ENCODE measurements at places on chromosomes 1 and 21.
A peak's percentile ranks its signal among the peaks of the same experiment; 100 is the strongest.

DNA sequence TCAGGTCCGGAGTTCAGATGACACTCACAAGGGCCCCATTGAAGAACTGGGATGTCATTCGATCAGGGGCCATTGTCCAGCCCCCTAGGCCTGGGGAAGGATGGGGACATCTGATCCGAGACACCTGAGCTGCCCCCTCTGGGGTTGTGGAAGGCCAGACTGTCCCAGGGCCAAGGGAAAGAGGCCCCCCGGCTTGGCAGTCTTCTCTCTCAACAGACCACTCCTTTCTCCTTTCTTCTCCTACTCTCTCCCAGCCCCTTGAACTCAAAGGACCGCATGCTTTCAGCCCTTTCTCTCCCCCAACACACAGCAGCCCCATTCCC, 1.1 kb downstream of the S100A1 start:
- no peak for DNase-seq

DNA sequence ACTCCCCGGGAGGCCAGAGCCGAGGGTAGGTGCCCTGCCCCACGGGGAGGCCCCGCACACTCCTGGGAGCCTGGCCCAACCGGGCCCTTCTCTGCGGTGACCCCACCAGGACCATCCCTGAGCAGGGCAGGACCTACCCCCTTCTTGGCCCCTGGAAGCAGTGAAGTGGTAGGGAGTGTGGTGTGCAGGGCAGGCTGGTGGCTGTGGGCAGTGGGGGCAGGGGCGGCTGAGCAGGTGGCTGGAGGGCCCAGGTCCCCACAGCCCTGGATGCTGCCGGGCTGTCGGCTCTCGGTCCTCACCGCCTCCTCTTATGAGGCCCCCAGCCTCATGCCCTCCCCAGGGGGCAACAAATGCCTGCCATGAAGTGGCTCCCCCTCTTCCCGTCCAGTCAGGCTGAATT, 19.5 kb downstream of the PLCH2 start:
- DNase-seq, result no peak

DNA sequence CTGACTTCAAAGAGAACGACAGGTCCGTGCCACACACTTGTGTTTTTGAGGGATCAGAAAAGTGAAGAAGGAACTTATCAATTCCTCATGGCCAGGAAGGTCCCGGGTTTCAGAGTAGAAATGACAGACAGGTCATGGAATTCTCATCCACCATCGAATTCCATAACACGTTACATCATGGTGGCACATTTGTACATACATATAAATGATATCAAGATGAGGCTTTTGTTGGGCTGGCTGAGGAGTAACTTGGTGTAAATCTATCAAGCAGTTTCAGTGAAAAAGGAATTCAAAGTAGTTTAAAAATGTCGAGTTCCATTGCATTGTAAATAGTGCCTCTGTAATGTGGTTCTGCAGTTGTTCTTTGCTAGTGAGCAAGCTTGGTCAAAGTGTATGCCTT, 22.9 kb upstream of the GNPAT start:
- no peak for DNase-seq

DNA sequence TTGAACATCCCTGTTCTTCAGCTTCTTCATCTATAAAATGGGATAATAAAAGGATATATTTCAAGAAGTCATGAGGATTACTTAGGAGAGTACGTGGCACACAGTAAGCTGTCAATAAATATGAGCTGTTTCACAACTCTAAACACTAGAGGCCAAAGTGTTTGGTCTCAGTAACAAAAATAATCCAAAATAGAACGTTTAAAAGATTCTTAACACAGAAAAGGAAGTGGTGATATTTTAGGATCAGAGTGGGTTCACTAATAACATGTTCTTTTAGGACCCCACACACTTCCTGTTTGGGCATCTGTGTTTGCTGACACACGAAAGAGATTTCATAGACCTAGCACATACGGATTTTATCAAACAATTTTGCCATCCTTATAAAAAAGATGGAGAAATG, 32.9 kb downstream of the TNFSF18 start:
- no peak for DNase-seq

GRCh38 chr1:110118636-110119396, 6.6 kb downstream of the UBL4B start:
- DNase-seq, result no peak

- no peak for DNase-seq
These were observed 188.6 kb upstream of the VAMP3 start for GRCh38 chr1:7582460-7582972.

- DNase-seq, result peak; percentile 56
These were observed 4.7 kb downstream of the ZBTB7B start for GRCh38 chr1:155007251-155007828.

DNA sequence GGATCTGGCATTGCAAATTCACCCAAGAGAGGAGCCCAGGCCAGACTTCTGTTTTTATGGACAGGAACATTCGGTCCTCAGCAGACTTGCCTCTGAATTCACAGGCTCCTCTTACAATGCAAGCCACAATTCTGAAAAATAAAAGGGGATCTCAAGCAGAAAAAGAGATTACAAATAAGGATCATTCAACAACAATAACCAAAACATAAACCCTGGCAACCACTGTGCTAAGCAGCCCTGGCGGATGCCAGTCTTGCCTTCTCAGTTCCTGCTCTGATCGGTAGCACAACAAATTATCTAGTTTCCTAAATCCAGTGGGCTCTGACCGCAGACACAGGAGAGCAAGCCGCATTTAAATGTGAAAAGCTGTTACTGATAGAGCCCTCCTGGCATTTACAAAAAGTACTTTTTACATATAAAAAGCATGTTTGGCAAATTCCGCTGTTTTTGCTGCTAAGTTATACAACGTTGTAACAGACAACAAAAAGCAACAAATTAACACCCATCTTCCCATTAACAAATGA, 123.4 kb upstream of the FOXD3 start:
- peak; percentile 55 for DNase-seq

DNA sequence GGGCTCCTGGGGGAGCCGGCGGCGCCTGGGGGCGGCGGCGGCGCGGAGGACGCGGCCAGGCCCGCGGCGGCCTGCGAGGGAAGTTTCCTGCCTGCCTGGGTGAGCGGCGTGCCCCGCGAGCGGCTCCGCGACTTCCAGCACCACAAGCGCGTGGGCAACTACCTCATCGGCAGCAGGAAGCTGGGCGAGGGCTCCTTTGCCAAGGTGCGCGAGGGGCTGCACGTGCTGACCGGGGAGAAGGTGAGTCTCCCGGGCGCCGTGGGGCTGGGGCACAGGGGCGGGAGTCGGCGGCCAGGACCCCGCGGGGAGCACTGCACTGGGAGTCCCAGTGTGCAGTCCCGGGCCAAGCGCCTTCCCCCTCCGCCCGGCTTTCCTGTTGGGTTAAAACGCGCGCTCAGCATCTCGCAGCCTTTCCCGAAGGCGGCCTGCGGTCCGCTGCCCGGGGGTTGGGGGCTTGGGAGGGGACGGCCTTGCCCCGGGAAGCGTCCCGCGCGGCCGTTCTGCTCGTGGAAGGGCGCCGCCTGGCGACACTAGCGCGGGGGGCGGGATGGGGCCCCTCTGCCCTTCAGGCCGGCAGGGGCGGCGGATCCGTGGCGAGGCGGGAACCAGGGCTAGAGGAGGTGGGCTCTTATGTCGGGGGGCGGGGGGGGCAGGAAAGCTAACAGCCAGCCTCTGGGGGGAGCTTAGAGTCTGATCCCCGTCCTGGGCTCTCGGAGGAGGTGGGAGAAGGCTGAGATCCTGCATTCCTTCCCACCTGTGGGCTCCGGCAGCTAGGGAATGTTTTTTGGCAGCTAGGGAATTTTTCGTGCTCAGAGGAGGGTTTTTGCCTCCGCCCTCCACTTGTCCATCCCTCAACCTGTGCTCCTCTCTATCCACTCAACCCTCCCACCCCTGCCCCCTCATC, 1.1 kb downstream of the HUNK start:
- DNase-seq, result no peak

DNA sequence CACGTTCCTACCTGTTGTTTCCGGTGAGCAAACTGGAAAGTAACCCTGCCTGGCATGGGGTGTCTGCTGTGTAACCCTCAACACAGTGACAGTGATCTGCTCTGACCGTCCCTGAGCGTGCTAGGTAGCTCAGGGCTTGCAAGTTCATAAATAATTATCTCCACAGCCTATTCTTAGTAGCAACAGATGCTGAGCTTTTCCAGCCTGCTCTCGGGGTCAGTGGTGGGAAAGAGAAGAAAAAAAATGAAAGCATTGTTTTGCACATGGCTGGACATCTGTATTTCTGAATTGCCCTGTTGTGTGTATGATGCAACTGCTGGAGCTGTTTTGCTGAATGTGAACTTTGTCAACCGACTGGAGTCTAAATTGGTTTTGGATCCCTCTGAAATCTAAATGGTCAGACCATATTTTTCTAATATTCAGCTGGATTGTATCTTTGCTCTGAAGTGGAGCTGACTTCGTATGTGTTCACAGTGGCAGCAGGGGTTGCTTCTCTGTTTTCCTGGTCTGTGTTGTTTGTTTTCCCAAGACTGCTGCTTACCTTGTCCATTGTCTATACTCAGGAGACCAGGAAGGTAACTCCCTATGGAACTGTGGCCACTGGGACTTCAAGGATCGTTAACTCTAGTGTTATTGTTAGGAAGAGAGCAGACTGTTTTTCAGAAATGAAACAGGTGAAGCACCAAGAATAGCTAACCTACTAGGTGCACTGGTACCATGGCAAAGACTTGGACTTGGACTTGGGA, 27.0 kb downstream of the TGFB2 start:
- DNase-seq, result peak; percentile 82

DNA sequence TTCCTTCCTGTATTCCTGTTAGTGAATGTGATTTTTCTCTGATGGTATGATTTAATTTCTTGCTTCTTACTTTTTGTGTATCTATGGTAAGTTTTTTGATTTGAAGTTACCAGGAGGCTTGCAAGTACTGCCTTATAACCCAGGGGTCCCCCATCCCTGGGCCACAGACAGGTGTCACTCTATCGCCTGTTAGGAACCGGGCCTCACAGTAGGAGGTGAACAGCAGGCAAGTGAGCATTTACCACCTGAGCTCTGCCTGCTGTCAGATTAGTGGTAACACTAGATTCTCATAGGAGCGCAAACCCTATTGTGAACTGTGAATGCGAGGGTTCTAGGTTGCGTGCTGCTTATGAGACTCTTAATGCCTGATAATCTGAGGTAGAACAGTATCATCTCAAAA, 143.3 kb downstream of the RPS6KC1 start:
- no peak for DNase-seq

DNA sequence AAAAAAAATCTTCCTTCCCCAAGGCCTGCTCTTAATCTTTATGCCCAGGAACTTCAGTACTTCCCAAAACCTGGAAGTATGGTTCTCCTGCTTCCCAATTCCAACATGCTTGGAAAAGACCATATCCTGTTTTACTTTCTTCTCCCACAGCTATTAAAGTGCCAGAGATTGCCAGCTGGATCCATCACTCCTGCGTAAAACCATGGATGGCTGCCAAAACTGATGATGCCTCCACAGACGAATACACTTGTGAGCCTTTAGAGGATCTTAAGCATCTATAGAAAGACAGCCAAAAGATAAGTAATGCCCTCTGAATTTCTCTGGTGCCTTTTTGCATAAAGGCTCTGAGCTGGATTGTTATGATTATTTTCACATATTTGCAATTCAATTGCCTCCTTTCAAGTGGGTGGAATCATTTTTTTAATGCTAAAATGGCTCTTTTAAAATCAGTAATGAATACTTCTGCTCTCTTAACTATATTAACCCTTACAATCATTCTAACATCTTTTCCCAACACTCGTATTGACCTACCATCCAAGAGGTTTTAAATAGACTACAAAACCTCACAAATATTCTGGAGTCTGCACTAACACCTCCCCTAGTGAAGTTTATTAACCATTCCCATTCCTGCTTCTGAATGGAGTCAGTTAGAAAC, 1807.8 kb downstream of the BRINP3 start:
- DNase-seq, result no peak

Measured in hippocampal formation (tissue), 2 donors.